ENCODE measurements at places on chromosomes 6 and 20. TPM values are rescaled to one million over a fixed set of nuclear protein-coding genes. Genes with fewer than 3 reads are reported as not detected.

Gene TNNC2
- total RNA-seq: not detected

Gene ACTL10
- total RNA-seq: 2.4 TPM

Gene FNDC1
- not detected for total RNA-seq

Gene MCCD1
- not detected for total RNA-seq

All from activated CD4-positive, alpha-beta T cell treated with anti-CD3 and anti-CD28 coated beads, Interleukin-2, amount 10 ng/mL, durations not matched to agents 7 days and 5 days (primary cell).